Activated CD4-positive, alpha-beta T cell treated with anti-CD3 and anti-CD28 coated beads for 4 hours (primary cell): ENCODE measurements at places on chromosomes 7 and 10.
A peak's percentile ranks its signal among the peaks of the same experiment; 100 is the strongest.

GRCh38 chr10:124586142-124586541, 124.5 kb downstream of the LHPP start:
- DNase-seq, result no peak

GRCh38 chr7:78141522-78142281, 343.1 kb downstream of the PHTF2 start:
- DNase-seq, result no peak

GRCh38 chr7:104923010-104923421, 91.0 kb upstream of the KMT2E start:
- peak; percentile 68 for DNase-seq

DNA sequence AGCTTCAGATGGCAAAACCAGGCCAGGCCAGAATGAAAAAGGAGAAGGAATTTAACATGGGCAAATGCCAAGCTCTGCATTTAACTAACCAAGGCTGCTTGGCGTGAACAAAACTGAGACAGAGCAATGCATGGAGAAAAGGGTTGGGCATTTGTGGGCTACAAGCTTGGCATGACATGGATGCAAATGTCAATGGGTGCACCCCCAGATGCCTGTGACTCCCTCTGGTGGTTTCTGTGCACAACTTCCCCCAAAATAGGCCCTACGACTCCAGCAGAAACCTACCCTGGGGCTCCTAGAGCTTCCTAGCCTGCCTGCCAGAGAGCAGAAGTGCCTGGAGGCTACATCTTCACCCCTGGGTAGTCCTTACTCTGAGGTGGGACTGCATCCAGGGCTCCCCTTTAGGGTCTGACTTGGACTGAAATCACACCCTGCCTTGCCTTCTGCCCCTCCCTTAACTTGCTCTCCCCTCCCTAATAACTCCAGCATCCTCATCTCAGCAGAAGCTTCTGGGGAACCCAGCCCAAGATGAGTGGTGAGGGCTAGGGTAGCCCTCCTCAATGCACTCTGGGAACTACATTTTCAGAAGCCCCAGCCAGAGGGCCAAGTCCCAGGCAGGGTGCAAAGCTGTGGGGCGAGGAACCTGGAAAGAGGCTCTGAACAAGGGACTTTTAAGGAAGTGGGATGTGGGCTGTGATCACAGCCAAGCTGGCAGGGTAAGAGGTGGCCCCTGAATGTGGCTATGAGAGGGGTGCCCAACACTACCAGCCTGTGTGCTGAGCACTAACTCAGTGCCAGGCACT, 11.3 kb downstream of the GPRIN2 start:
- no peak for DNase-seq

DNA sequence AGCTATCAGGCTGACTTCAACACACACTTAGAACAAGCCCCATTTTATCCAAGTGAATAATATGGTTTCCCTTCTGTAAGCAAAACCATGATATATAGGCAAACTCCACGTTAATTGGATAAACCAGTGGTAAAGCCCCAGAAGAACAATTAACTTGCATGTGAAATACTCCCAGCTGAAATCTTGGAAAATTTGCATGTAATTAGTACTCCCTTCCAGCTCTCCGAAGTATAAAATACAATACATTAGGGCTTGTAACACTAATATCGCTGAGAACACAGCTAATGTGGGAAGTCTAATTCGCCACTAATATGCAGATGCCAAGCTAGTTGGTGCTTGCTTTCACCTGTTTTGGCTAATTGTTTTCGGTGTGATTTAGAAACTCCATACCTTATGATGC, 859.0 kb upstream of the AUTS2 start:
- DNase-seq, result no peak

- no peak for DNase-seq
These were observed 355.0 kb downstream of the DNAJB6 start for GRCh38 chr7:157691586-157692459.
